Spinal cord (tissue), 10 donors: ENCODE measurements at places on chromosomes 1 and 21.

DNA sequence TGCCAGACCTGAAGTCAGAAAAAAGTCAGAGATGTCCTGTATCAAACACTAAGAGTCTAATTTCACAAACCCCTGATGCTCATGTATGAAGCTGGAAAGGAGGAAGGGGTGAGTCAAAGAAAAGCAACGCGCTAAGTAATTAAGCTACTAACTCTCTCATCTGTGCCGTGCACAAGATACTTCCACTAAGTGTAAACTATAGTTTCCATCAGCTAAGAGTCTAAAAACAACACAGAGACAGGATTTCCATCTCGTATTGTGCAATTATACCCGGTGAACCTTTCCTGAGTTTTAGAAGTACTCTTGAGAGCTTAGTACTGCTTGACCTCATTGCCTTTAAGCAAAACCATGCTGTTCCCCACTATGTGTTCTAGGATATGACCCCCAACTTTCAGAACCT lies 19.0 kb downstream of the DNALI1 start:
- no peak for DNase-seq

DNA sequence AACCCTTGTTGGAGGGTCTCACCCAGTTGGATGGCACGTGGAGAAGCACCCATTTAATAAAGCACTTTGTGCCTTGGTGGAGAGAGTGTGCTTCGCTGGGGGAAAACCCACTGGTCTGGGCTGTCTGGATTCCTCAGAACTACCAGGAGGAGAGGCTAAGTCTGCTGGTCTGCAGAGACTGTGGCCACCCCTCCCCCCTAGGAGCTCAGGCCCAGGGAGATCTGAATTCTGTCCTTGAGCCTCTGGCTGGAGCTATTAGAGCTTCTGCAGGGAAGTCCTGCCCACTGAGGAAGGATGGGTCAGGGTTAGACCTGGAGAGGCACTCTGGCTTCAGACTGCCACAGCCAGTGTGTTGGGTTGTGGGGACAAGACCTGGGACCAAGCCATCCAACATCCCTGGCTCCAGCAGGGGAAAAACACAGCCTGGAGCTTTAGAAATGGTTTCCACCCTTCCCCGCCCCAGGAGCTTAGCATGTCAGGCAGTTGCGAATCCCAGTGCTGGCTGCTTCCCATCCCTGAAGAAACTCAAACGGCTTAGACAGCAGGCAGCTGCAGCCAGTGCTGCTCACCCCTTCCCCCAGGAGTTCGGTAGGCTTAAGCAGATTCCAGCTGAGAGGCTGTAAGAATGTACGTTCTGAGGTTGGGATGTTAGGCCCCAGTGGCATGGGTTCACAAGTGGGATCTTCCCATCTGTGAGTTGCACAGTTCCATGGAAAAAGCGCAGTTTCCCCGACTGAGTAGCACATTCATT lies 288.3 kb downstream of the TGFB2 start:
- no peak for DNase-seq

DNA sequence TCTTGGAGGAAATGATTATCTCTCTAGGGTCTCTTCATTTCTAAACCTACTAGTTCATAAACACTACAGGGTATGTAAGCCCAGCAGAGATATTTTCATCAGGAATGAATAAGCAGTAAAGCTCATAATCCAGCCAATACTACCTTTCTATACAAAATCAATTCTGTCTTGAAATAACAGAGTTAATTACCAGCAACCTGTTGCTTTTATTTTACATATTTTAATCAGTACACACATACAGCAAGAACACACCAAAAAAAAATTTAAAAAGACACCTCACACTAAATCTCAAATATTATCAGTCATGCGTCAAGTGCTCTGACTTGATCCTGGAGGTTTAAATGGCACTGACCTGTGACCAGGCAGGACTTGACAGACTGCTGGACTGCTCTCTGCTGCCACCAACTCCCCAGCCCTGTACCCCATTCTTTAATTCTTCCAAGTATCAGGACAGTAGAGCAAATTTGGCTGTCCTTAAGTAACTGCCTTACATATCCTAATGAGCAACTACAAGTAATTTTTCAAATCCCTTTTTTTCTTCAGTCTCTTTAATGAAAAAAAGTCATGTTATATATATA lies 98.5 kb downstream of the CDC42BPA start:
- no peak for DNase-seq

GRCh38 chr1:33060579-33061083 lies 20.3 kb upstream of the AZIN2 start:
- no peak for DNase-seq

- DNase-seq = peak; percentile 37
These were observed 16.8 kb downstream of the LGR6 start for GRCh38 chr1:202210385-202210784.

DNA sequence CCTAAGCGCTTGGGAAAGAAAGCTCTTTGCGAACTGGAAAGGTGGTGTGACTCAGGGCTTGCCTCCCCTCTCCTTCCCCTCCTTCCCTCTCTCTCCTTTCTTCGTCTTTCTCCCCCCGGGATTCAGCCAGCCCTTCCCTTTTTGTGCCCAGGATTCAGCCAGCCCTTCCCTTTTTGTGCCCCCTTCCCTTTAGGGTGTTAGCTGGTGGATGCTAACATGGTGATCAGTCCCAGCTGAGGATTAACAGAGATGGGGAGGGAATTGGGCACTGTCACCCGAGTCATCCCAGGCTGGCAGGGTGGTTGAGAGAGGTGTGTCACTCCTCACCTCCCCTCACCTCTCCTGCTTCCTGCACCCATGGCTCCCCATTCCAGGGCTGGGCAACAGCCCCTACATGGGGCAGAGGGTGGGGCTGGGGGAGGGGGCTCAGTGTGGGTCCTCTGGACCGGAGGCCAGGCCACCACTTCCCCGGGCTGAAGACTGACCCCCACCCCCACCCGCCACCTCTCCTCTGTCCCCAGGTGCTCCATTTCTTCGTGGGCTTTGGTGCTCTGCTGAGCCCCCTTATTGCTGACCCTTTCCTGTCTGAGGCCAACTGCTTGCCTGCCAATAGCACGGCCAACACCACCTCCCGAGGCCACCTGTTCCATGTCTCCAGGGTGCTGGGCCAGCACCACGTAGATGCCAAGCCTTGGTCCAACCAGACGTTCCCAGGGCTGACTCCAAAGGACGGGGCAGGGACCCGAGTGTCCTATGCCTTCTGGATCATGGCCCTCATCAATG lies 51.5 kb downstream of the ELK4 start:
- DNase-seq = no peak
